ENCODE measurements at places on chromosomes 3 and 15.

- DNase-seq = no peak
These were observed 8.7 kb upstream of the PLCL2 start for GRCh38 chr3:16875876-16876550.

- DNase-seq = no peak
These were observed 34.2 kb upstream of the CSPG5 start for GRCh38 chr3:47612879-47613278.

DNA sequence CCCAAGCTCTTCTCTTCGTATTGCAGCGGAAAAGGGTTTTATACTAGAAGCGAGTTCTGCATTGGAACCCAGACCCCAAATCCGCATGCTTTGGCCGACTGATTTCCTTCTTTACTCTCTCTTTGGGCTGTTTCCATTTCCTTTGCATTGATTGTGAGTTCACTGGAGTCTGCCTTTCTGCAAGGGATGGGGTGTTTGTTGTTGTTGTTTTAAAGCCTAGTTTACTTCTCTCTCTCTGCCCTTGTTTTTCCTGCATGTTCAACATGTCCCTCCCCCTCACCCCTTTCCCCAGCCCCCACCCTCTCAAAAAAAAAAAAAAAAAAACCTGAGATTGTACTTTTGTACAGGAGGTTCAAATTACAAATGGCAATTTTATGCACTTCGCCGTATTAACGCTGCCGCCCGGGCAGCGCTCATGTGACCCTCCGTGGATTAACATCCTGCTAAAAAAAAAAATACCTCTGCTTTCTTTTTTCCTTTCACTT is 2.2 kb downstream of the NR2F2 start:
- DNase-seq = no peak

- no peak for DNase-seq
These were observed 30.9 kb upstream of the C15orf39 start for GRCh38 chr15:75170711-75171341.
